Forelimb muscle (tissue), 1 donor: ENCODE measurements at places on chromosomes 4 and X. TPM values are rescaled to one million over a fixed set of nuclear protein-coding genes. Genes with fewer than 3 reads are reported as not detected.

DNA sequence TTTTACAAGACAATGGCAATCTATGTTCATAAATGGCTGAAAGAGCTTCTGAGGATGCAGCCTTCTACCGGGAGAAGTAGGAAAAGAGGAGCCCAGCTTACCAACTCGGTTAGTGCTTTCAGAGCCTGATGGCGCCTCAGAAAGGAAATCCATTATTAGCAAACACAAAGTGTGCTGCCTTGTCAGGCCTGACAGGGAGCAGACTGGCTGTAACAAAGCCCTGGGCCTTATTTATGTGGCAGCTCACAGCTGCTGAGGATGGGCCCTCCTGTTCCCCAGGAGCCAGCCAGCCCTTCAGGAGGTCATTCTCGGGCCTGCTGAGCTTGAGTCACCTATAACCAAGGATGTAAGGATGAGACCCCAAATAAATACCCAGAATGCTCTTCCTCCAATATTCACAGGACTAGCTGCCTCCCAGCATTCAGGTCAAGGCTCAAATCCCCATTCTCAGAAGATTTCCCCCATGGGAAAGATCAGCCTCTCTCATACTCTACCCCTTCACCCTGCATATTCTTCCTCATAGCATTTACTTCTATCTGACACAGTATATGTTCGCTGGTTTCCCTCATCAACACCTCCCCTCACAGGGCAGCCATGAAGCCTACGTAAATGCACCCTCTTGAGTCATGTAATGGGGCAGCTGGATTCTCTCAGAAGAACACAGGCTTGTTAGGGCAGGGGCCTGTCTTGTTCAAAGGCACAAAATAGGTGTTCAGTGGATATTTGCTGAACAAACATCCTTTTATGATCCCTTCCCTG lies 227.0 kb upstream of the RASGEF1B start:
- DNase-seq = no peak

DNA sequence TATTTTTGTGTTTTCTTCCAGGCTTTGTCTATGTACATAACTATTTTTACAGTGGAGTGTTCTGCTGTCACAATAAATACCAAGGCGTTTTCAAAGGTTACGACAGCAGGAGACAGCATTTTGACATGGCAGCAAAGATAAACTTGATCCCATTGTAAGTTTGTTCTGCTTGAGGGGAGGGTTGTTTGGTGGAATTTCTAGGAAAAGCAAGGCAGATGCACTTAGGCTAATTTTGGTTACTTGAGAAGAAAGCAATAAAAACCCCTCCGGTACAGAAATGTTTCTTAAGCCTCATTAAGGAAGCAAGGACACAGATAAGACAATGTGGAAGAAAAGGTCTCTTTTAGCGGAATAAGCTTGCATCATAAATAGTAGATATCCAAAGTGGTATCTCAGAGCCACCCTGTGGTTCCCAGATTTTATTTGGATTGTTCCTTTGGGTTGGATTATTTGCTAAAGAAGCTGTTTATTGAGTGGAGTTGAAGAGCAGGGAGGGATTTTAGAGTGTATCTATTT lies 54.3 kb downstream of the CLCN5 start:
- DNase-seq = no peak

DNA sequence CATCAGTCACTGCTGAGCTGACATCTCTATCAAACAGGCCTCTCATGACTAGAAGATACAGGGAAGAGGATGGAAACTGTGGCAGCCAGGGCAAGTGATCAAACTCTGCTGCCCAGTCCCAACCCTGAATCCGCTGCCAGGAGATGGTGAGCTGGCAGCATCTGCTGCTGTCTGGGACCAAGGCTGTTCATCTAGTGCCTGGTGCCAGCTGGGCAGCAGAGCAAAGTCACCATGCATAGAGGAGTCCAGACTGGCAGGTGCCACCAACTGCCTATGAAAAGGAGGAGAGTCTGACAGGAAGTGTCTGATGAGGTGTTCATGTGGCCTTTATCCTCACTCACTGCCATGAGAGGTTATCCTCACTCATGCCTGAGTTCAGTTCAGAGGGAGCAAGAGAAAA lies 518.9 kb downstream of the MID1IP1 start:
- DNase-seq = no peak

GRCh38 chr4:56026596-56026995 lies 77.9 kb downstream of the CEP135 start:
- DNase-seq = no peak

Gene UGT2B15
- not detected for polyA plus RNA-seq

Gene ASB9
- polyA plus RNA-seq = 4.1 TPM

Gene CNGA2
- not detected for polyA plus RNA-seq
